ENCODE measurements at places on chromosomes 11 and 22. TPM values are rescaled to one million over a fixed set of nuclear protein-coding genes. Genes with fewer than 3 reads are reported as not detected.
A peak's percentile ranks its signal among the peaks of the same experiment; 100 is the strongest.

DNA sequence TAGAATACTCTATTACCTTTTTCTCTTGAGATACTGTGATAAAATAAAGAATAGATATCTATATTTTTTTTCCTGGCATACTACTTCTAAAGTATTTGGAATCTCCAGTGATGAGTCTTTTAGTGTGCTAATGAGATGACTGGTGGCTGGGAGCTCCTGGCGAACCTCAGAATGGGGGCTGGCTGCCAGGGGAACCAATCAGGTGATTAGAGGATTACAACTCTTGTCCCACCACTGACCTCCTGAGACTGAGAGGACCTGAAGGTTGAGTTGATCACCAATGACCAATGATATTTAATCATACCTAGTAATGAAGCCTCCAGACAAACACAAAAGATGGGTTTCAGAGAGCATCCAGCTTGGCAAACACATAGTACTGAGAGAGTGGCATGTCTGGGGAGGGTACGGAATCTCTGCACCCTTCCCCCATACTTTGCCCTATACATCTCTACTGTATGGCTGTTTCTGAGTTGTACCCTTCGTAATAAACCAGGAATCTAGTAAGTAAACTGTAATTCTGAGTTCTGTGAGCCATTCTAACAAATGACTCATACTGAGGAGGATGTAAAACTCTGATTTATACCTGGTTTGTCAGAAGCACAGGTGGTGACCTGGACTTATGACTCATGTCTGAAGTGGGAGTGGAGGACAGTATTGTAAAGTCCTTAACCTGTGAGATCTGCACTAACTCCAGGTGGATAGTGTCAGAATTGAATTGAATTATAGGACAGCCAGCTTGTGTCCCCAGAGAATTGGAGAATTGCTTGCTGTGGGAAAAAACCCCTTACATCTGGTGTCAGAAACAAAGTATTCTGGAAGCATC lies 325.3 kb upstream of the LRRC4C start:
- no peaks in the 10 kb centered on the region for H3K27me3 ChIP-seq
- H3K4me3 ChIP-seq: no peak overlapping the region
- DNase-seq: no peak
- no peak overlapping the region for H3K27ac ChIP-seq
- no peaks in the 10 kb centered on the region for H3K36me3 ChIP-seq
- no peaks in the 10 kb centered on the region for H3K4me1 ChIP-seq

- DNase-seq: no peak
- no peaks in the 10 kb centered on the region for H3K27me3 ChIP-seq
- no peak overlapping the region for H3K27ac ChIP-seq
Observed at GRCh38 chr11:85672105-85672902, 7.4 kb upstream of the CREBZF start.

GRCh38 chr22:31954535-31955523 lies 10.5 kb downstream of the YWHAH start:
- DNase-seq: no peak
- no peaks in the 10 kb centered on the region for H3K27me3 ChIP-seq
- no peak overlapping the region for H3K4me3 ChIP-seq
- peak overlapping the region; percentile 75 for H3K27ac ChIP-seq
- H3K36me3 ChIP-seq: peaks cover 24% of the 10 kb centered on the region

GRCh38 chr22:35674335-35674734 lies 26.1 kb downstream of the APOL6 start:
- H3K4me1 ChIP-seq: no peaks in the 10 kb centered on the region
- H3K36me3 ChIP-seq: peaks cover 11% of the 10 kb centered on the region
- no peak overlapping the region for H3K27ac ChIP-seq
- no peaks in the 10 kb centered on the region for H3K27me3 ChIP-seq
- H3K4me3 ChIP-seq: no peak overlapping the region
- DNase-seq: no peak

DNA sequence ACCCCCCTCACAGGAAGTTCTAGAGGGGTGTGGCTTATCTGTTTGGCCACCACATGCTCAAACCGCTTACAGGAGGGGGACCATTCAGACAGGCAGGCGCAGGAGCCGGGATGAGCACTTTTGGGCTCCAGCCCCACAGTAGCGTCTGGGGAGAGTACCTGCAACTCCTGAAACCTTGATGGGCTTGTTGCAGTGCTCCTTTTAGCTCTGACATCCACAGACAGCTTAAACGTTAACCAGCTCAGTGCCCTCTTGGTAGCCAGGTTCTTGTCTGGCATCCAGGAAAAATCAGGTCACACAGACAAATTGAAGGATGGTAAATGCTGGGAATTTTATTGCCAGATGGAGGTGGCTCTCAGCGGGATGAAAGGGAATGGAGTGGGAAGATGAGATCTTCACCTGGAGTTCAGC lies 326.3 kb downstream of the ETS1 start:
- peaks cover 14% of the 10 kb centered on the region for H3K4me1 ChIP-seq
- no peaks in the 10 kb centered on the region for H3K36me3 ChIP-seq
- H3K27ac ChIP-seq: no peak overlapping the region
- DNase-seq: no peak

GRCh38 chr11:60242740-60243239 lies at the start of gene MS4A4E:
TSS of gene MS4A4E (minus strand) at chr11:60243137. CDS start at chr11:60230055, 13,082 bp downstream.
- no peak within 1 kb of the TSS for H3K4me3 ChIP-seq
- DNase-seq: no peak
- H3K27ac ChIP-seq: no peak within 1 kb of the TSS
- H3K4me1 ChIP-seq: no peaks in the 10 kb centered on the region

DNA sequence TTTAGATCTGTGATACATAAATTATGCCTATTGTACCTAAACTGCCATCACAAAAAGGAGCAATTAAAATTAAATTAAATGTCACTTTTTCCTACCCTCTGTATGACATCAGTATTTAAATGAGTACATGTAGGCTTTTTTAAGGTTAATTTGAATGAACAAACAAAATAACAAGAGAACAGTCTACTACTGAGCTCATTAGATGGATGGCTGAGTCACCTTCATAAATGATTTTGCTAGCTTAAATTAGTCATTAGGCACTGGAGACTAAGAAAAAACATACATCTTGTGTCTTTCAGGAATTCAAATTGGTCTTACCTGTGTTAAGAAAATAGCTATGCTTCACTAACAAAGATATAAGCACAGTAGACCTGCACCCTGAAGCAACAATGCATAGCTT lies 153.6 kb downstream of the RCN1 start:
- no peak for DNase-seq
- no peak overlapping the region for H3K27ac ChIP-seq

- H3K4me1 ChIP-seq: peaks cover 37% of the 10 kb centered on the region
- no peak for DNase-seq
- H3K4me3 ChIP-seq: peak overlapping the region; percentile 96
- H3K27me3 ChIP-seq: peaks cover 29% of the 10 kb centered on the region
Observed at GRCh38 chr11:76236092-76236999, 30.0 kb upstream of the WNT11 start.

GRCh38 chr11:133206313-133207005 lies 325.8 kb downstream of the OPCML start:
- H3K27ac ChIP-seq: no peak overlapping the region
- no peaks in the 10 kb centered on the region for H3K4me1 ChIP-seq
- no peak for DNase-seq
- no peak overlapping the region for H3K4me3 ChIP-seq
- no peaks in the 10 kb centered on the region for H3K36me3 ChIP-seq

DNA sequence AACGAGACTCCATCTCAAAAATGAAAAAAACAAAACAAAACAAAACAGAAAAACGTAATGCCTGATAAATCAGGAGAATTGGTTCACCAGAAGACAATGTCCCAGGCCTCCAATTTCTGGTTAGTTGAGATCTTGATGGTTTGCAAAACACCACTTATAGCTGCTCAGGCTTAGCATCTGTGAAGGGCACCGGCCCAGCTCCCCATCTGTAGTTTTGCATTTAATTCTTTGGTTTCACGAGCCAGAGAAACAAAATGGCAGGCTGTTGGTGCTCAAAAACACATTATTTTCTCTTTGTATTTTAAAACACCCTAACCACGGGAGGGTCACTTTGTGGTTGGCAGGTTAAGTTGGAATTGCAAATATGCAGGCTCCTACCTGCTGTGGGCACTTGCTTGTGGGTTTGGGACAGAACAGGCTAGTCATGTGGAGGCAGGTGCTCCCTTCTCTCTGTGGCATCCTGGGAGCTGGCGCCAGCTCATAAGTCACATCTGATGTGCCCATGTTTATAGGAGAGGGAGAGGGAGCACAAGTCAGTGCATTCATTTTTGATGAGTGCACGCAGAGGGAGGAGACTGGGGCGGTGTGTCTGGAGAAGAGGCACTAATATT lies 145.9 kb downstream of the CEP164 start:
- H3K4me1 ChIP-seq: no peaks in the 10 kb centered on the region
- no peak overlapping the region for H3K27ac ChIP-seq
- H3K27me3 ChIP-seq: peaks cover 3% of the 10 kb centered on the region
- DNase-seq: no peak
- H3K36me3 ChIP-seq: no peaks in the 10 kb centered on the region

The MS4A3 gene
- 0.71 TPM for polyA plus RNA-seq

The CASP1 gene
- polyA plus RNA-seq: 166 TPM

The SEC14L6 gene
- polyA plus RNA-seq: 1.0 TPM

Data from immature natural killer cell (primary cell).